ENCODE measurements at places on chromosomes 16 and 17.

- no peak for DNase-seq
These were observed 169.6 kb downstream of the XYLT1 start for GRCh38 chr16:17301184-17301583.

- DNase-seq = no peak
These were observed 8.9 kb downstream of the COPZ2 start for GRCh38 chr17:48028736-48029135.

DNA sequence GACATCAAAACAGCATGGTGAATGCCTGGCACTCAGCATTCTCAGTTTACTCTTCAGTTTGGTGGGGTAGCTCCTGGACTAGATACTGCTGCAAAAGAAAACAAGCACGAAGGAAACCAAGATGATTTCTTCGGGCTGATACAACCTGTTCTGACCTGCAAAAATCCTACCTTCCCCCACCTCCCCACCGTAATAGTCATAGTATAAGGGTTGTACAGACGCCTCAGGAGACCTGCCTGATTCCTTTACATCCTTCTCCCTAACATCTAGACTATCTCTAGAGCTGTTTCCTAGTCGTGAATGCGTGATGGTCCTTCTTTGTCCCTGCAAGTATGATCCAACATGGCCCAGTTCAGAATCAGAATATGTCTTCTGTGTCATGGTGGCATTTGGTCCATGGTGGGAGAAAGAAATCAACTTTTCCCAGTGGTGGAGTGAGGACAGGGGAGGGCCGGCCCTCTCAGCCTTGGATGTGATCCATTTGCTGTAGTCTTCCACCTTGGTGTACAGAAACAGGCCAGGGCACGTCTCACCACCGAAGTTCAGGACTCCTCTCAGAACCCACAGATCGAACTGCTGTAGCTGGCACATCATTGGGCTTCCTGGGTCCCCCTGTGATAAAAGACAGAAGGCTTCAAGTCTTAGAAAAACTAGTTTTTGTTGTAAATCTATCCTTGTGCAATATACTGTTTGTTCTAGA, 14.5 kb downstream of the PRSS54 start:
- DNase-seq = no peak

DNA sequence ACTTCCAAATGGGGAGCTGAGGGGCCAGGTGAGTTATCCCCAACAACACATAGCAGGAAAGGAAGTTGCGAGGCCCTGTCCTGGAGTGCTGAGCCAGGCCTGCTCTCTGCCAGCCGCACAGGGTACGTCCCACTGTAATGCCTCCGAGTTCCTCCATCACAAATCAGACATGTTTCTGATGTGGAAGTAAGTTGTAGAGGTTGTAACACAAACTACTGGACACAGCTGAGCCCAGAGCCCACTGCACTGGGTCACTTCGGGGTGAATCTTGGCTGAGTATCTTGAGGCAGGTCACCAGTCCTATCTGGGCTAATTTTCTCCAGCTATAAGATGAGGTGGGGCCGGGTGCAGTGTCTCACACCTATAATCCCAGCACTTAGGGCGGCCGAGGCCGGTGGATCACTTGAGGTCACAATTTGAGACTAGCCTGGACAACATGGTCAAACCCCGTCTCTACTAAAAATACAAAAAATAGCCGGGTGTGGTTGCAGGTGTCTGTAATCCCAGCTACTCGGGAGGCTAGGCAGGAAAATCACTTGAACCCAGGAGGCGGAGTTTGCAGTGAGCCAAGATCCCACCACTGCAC, 100.8 kb upstream of the CDH5 start:
- DNase-seq = no peak

DNA sequence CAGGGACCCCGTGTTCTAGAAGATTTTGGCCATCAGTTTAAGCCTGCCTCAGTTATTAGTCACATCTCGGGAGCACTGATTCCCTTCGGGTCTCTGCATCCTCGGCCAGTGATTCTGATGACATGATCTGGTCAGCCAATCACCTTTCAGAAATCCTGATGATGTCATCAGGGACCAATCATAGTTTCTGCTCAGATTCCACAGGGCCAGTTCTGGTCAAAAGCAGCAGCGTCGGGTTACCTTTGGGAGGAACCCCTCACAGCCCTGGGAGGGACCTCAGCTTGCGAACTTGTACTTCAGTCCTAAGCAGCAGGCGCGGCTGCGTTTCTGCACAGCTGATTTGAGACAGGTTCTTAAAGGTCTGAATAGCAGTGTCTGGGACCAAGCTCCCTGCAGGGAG, 13.9 kb downstream of the KDM8 start:
- no peak for DNase-seq

- no peak for DNase-seq
These were observed at the start of gene GDPD3 for GRCh38 chr16:30113031-30113710. GDPD3 (minus strand) TSS chr16:30113537; CDS start chr16:30113478, 59 bp downstream.

DNA sequence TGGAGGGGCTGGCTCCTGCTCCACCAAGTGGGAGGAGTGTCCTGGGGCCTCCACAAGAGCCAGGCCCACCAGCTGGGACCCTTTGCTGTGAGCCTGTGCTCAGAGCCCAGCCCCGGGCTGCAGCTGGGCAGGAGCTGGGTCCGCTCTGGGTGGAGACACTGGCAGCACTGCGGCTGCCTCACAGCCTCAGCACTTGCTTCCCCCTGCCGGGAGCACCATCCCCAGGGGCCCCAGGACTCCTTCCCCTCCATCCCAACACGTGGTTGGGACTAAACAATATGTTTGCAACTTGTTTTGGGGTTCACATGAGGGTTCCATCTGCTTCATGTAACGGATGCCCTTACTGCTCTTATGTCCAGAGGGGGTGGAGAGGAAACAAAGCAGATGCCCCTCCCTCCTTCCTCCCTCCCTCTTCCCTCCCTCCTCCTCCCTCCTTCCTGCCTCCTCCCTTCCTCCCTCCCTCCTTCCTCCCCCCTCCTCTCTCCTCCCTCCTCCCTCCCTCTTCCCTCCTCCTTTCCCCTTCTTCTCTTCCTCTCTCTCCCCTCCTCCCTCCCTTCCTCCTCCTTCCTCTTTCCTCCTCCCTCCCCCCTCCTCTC, 16.3 kb upstream of the CBFA2T3 start:
- no peak for DNase-seq

DNA sequence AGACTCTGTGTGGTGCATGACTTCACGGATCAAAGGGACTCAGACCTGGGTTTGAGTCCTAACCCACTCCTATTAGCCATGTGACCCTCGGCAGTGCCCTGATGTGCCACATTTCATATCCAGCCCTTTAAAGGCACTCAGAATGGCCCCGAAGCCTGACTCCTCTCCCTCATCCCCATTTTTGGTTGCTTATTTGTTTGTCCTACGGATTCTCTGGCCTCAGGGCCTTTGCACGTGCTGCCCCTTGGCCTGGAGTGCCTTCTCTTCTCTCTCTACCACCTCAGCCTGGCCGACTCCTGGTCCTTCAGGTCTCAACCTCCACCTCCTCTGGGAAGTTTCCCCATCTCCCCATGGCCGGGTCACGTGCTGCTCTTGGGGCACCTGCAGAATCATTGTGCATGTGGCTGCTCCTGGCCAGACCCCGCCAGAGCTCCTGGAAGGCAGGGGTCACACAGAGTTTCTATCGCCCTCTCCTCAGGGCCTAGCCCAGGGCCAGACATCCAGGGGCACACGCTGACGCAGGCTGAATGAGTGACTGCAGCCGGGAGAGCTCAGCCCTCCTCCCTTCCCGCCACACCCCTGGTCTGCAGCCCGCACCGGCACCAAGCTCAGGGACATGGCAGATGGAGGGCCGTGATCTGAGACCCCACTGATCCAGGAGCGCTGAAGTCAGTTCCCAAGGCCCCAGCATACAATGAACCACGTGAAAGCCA, 22.0 kb upstream of the CIBAR2 start:
- no peak for DNase-seq

DNA sequence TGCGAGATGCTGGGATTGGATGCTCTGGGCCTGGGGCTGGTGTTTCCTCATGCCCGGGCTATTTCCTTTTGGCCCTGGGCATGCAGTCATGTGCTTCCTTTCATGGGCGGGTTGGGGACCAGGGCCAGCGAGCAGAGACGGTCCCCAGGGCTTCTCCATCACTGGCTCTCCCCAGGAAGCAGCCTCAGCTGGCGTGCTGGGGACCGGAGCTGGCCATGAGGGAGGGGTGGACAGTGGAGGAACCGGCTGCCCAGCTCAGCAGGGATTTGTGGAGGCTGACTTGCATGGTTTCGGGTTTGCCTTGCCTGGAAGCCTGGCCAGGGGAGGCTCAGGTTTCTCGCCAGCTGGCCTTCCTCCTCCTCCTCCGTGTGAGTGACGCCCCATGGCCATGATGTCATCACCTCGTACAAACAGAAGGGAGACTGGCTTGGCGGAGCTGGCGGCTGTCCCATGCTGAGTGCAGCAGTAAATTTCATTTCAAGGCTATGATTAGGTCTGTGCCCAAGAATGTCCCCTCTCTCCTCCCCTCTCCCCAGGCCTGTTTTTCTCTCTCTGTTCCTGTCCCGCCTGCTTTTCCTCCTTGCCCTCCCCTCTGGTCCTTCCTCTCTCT, 8.9 kb upstream of the TIMP2 start:
- no peak for DNase-seq

- DNase-seq = peak; percentile 38
These were observed 149.9 kb downstream of the CLEC16A start for GRCh38 chr16:11094075-11094856.

GRCh38 chr17:2223617-2223927, 80.0 kb downstream of the SMG6 start:
- DNase-seq = no peak

DNA sequence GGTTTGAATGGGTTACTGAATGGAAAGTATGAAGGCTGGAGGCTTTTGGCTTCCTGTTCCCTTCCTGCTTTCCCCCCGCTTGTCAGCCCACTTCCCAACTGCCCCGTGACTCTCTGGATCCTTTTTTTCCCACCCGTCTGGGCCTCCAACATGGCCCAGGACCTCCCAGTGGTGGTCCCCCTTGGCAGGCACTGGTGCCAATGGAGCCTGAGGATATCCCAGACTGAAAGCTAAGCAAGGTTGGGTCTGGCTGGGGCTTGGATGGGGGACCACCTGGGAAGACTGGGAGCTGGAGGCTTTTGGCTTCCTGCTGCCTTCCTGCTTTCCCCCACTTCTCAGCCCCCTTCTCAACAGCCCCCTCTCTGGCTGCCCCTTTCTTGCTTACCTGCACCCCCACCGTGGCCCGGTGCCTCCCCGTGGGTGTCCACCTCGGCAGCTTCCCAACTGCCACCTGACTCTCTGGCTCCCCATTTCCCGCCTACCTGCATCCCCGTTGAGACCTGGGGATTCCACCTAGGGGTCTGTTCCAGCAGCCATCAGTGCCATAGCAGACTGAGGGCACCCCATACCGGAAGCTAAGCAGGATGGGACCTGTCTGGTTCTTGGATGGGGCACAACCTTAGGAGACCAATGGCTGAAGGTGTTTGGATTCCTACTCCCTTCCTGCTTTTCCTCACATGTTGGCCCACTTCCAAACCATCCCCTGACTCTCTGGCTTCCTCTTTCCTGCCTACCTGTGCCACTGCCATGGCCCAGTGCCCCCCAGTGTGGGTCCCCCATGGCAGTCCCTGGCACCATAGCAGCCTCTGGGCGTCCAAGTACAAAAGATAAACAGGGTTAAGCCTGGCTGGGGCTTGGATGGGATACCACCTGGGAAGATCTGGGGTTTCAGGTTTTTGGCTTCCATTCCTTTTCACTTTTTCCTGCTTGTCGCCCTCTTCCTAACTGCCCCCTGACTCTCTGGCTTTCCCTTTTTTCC, 2295.3 kb downstream of the TP53TG3F start:
- no peak for DNase-seq

- DNase-seq = no peak
These were observed 9.3 kb downstream of the KCTD5 start for GRCh38 chr16:2691491-2692248.

- no peak for DNase-seq
These were observed 256.6 kb downstream of the HS3ST3B1 start for GRCh38 chr17:14557480-14557879.

DNA sequence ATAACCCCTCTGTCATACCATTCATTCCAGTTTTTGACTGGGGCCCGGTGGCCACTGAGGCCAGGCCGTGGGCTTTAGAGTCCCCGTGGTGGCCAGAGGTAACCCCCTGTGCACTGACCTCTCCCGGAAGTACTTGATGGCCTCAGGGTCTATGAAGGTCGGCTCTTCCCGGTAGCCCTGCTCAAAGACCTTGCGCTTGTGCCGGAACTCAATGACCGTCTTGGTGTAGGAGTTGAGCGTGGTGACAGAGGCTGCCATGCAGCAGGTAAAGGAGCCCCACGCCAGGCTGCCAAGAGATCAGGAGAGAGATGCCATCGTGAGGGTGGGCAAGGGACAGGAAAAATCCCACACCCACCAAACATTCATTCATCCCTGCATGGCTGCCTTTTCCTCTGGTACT, 234.8 kb downstream of the GSG1L start:
- no peak for DNase-seq

GRCh38 chr17:73118139-73118538, 25.7 kb upstream of the SLC39A11 start:
- no peak for DNase-seq

GRCh38 chr16:88282564-88283395, 100.0 kb upstream of the ZNF469 start:
- DNase-seq = no peak

GRCh38 chr17:57819285-57819684, 30.6 kb downstream of the MRPS23 start:
- no peak for DNase-seq

DNA sequence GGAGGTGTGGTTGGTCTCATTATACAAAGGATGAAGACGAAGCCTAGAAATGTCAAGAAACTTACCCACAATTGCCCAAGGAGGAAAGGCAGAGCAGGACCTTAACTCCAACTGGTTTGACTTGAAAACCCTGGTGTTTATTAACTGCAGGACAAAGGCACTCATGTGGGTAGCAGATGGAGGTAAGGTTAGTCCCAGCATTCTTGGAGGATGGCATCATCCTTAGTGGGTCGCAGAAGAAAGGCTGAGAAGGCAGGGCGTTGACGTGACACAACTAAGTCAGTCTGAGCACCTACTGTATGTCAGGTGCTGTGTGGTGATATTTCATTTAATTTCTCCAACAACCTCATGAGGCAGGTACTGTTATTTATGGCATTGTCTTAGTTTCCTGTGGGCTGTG, 101.3 kb downstream of the HAPSTR1 start:
- no peak for DNase-seq

- DNase-seq = no peak
These were observed 688 bp downstream of the CA10 start for GRCh38 chr17:52157603-52158449.

GRCh38 chr17:39639566-39640458, 2.9 kb downstream of the STARD3 start:
- DNase-seq = no peak

DNA sequence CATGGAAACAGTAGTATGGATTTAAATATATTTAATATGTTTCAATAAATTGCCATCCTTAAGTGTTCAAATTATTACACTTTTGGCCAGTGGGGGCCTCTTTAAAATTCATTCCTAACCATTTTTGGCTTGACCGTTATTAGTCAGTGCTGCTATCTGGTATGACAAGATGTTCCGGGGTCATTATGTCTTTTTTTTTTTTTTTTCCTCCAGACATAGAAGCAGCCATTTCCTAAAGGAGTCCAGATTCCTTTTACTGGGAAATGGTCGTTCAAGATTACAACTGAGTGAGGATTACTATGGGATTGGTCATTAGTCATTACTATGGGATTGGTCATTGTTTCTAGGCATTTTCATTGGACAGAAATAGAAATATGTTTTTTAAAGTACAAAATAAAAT, 53.4 kb downstream of the NF1 start:
- no peak for DNase-seq

- DNase-seq = no peak
These were observed 37.5 kb downstream of the DHRS7B start for GRCh38 chr17:21164216-21164615.

GRCh38 chr16:79605999-79606398, 5.5 kb upstream of the MAF start:
- no peak for DNase-seq
